Activated CD4-positive, alpha-beta T cell treated with anti-CD3 and anti-CD28 coated beads for 4 hours (primary cell): ENCODE measurements at places on chromosomes 11 and 22.
A peak's percentile ranks its signal among the peaks of the same experiment; 100 is the strongest.

DNA sequence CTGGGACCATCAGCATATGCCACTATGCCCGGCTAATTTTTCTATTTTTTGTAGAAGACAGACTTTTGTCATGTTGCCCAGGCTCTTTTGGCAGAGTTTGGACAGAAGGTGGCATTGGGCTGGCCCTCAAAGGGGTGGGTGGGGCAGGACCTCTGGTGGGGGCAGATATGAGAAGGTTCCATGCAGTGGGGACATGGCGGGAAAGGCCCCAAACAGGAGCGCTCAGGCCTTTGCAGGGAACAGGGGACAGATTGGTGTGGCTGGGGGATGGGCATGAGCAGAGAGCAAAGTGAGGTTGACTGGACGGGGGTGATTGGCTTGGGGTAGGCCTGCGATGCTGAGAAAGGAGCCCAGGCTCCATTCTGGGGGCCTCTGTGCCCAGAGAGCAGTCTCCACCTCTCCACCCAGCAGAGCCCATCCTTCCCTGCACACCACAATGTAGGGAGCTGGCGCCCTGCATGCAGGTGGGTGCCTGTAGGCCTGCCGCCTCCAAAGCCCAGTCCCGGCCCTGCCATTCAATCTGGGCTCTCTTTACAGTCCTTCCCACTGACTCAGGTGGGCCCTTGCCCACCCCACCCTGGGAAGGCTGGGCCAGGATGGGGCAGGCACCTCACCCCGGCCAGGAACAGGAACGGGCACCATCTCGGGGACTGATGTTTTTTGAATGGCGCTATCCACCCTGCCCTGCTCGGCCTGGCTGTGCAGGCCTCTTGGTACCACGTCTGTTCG is 98.7 kb downstream of the MORC2 start:
- no peak for DNase-seq

GRCh38 chr11:112024773-112025678 is at the start of gene DLAT:
Gene DLAT (plus strand): TSS chr11:112025408. CDS start chr11:112025473, 65 bp downstream.
- DNase-seq: peak; percentile 82

GRCh38 chr11:1055990-1056771 is 18.5 kb upstream of the MUC2 start:
- no peak for DNase-seq

DNA sequence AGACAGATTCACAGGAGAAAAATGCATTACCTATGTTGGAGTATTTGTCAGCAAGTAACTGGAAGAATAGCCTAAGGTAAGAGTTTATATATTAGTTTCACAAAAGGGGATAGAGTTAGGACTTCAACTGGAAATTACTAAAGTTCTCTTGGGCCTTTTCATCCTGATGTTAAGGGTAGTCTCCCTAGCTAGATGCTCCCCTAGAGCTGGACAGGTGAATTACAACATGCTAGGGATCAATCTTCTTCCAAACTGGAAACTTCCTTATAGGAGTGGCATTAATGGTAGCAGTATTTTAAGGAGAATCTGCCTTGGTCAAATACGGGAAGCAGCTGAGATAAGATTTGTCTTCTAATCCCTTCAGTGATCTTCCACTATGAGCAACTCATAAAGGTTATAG is 632.8 kb upstream of the RAG2 start:
- no peak for DNase-seq

DNA sequence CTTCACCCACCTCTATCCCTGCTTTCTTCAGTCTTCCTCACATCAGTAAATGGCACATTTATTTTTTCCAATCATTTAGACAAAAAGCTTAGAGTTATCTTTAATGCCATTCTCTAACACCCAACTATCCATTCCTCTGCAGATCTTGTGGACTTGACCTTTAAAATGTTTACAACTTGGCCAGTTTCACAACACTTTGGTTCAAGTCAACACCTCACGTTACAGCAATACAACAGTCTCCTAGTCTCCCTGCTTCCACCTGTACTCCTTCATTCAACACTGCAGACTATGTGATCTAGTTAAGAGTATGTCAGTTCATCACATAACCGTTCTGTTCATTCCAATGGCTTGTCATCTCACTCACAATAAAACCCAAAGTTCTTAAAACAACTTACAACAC is 305.2 kb downstream of the SWAP70 start:
- no peak for DNase-seq

GRCh38 chr11:20639688-20640087 is 29.7 kb upstream of the NELL1 start:
- no peak for DNase-seq

DNA sequence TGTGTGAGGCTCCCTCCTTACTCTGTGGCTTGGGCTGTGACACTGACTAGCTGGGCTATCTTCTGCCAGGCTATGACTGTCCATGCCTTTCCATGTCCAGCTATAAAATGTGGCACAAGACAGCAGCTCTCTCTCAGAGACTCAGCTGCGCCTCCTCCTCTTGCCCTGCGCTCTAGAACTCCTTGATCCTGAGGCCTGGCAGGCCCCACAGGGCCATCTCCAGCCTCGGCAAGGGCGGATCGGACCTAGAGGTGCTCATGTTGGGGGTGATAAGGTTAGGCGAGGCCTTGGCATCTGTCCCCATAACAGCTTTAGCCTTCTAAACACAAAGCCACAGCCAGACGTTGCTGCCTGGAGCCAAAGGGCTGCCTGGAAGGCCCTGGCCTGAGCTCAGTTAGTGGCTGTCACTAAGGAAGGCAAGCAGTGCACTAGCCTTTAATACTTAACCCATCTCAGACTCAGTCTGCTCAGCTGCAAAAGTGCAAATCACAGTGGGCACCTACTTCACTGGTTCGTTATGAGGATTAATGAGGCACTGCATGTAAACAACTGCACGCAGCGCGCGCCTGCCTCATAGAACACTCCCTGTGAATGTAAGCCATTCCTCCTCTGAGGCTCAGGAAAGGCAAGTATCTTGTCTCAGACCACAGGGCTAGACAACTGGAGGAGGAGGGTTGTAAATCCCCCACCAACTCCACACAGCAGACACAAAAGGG is 1.2 kb downstream of the GUCD1 start:
- DNase-seq: no peak

- DNase-seq: no peak
Measured at GRCh38 chr11:8793114-8793777, 110.7 kb downstream of the RPL27A start.

GRCh38 chr11:13348305-13348704 is 70.7 kb downstream of the BMAL1 start:
- no peak for DNase-seq

- DNase-seq: no peak
Measured at GRCh38 chr11:94948070-94948617, 25.2 kb downstream of the CWC15 start.

- DNase-seq: no peak
Measured at GRCh38 chr22:31870890-31871289, 73.4 kb upstream of the YWHAH start.

DNA sequence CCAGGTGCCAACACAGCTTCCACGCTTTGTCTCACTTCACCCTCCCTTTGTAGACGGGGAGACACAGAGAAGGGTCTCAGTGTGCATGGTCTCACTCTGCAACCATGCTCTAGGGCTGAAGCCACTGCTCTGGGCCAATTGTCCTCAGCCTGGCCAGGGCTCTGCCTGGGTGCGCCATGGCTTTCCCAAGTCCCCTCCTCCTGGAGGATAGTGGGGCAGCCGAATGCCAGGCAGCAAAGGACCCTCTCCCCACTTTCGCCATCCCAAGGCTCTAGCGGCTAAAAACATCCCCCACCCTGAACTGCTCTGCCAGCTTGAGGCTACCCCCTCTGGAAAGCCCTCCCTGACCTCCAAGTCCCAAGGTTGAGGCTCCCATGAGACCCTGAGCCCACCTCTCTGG is 20.4 kb upstream of the MYEOV start:
- no peak for DNase-seq

GRCh38 chr11:44985721-44986120 is 35.0 kb upstream of the TP53I11 start:
- no peak for DNase-seq
